ENCODE measurements at places on chromosomes 12 and 14.

GRCh38 chr12:10501030-10501429 lies 4.7 kb upstream of the EIF2S3B start:
- DNase-seq = no peak

- DNase-seq = no peak
Observed at GRCh38 chr12:91690531-91690930, 455.1 kb downstream of the BTG1 start.

- peak; percentile 54 for DNase-seq
Observed at GRCh38 chr14:70882776-70883492, 24.3 kb upstream of the PCNX1 start.

- DNase-seq = no peak
Observed at GRCh38 chr12:45305907-45306306, 90.0 kb downstream of the ANO6 start.

DNA sequence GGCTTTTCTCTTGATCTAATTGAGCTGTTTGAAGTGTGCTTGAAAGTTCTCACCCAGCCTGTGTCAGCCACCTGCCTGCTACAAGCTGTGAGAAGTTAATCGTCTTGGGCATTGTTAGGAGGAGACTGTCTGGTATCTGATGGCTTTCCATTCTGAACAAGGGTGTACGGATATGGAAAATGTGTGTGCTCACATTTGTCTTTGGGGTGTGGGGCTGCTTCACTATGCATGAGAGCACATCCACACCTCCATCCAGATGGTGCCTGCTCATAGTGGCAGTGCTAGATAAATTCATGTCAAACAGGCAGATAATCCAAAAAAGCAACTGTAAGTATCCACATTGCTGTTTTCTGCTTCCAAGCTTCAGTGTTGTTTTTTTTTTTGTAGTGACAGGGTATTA lies 462.2 kb downstream of the DIO2 start:
- DNase-seq = no peak

DNA sequence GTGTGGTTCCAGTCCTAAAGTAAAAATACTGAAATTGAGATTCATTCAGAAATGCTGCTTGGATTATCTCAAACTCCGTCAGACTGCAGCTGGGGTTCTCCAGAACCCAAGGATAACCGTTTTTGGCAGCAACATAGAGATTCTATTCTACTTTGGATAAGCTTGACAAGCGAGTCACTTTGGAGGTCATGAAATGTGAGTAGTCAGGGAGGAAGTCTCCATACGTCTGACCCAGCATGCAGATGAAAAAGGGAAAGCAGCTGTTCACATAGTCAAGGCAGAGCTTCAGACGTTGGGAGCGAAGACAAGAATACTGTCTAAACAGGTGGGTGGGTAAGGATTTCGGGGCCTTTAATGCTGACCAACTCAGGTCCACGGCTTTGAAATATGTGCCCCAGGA lies 14.9 kb upstream of the HSP90B1 start:
- no peak for DNase-seq

DNA sequence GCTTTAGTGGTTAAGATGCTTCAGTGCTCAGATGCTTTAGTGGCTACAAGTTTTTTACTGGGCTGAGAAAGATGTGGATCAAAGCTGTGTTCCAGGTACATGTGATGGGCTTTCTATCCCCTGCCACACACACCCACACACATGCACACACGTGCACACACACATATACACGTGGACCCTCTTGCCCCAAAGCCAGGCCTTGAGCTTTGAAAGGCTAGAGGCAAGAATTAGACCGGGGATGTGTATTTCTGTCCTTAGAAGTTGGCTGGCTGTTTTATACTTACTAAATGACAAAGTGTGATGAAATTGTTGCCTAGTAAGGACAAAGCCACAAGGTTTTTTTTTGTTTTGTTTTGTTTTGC lies 376.5 kb downstream of the C12orf75 start:
- no peak for DNase-seq

DNA sequence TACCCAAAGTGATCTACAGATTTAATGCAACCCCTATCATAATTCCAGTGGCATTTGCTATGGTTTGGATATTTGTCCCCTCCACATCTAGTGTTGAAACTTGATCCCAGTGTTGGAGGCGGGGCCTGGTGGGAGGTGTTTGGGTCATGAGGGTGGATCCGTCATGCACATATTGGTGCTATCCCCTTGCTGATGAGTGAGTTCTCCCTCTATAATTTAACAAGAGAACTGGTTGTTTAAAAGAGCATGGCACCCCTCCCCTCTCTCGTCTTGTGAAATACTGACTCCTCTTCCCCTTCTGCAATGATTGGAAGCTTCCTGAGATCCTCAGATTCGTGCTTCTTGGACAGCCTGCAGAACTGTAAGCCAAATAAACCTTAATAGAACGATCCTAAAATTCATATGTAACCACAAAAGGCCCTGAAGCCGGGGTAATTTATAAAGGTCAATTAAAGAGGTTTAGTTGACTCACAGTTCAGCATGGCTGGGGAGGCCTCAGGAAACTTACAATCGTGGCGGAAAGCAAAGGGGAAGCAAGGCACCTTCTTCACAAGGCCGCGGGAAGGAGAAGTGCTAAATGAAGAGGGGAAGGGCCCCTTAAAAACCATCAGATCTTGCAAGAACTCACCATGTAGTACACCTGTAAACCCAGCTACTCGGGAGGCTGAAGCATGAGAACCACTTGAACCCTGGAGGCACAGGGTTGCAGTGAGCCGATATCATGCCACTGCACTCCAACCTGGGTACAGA lies 41.2 kb downstream of the SLC39A9 start:
- no peak for DNase-seq

DNA sequence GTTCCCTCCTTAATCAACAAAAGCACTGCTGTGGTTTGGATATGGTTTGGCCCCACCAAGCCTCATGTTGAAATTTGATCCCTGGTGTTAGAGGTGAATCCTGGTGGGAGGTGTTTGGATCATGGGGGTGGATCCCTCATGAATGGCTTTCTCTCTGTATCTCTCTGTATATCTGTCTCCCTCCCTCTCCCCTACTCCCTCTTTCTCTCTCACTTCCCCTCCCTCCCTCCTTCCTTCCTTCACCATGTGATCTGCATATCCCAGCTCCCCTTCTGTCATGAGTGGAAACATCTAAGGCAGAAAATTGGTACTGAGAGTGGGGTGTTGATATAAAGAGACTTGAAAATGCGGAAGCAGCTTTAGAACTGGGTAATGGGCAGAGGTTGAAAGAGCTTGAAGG lies 5.2 kb downstream of the GSKIP start:
- DNase-seq = no peak

DNA sequence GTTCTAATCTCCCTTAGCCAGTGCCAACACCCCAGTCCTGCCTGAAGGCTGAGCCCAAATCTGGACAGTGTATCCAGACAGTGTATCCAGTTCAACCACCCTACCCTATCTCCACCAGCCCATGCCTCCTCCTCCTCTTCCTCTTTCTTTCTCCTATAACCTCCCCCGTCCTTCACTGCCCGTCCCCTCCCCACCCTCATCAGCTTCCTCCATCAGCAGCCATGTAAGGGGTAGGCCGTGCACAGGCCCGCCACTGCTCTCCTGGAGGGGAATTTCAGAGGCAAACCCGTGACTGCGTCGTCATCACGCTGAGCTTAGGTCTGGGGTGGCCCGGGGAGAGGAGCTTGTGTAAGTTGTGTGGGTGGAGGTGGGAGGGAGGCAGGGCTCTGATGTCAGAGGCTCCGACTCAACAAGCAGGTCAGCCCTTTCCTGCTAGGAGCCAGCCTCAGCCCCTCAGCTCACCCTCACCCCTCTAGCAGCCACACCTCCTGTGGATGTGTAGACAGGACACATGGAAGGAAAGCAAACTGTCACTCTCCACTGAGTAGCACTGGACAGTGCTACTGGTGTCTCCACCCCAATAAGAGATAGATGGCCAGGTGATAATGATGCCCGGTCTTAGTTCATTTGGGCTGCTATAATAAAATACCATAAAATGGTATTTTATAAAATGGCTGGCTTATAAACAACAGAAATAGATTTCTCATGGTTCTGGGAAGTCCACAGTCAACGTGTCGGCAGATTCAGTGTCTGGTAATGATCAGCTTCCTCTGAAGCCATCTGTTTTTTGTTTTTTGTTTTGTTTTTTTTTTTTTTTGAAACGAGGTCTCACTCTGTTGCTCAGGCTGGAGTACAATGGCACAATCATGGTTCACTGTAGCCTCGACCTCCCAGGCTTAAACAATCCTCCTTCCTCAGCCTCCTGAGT lies 50.5 kb downstream of the IRF2BPL start:
- peak; percentile 81 for DNase-seq

- DNase-seq = no peak
Observed at GRCh38 chr14:24613241-24613640, 3.8 kb upstream of the GZMH start.

Measured in GM12878 (cell line).